ENCODE measurements at places on chromosomes 4 and X.

DNA sequence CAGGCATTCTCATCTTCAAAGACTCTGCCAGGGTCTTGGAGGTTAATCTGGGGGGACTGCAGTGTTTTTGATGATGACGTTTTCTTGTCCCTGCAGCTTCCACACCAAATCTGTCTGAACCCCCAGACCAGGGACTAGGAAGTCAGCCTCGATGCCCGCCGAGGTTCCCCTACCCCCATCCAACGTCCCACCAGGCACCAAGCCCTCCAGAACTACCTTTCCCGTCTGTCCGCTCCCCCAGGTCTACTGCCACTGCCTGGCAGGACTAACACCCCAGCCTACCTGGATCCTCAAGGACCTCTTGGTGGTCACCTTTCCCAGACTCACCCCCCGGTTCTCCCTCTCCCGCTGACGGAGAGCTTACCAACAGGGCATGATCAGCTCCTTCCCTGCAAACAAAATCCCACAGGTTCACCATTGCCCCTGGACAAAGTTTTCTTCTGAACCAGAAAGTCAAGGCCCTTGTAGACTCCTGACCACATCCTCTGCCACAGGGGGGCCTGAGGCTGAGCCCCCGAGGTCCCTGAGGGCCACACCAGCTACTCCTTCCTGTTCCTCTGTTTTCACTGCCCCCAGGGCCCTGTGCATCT, 40.9 kb downstream of the HMX1 start:
- DNase-seq = no peak

GRCh38 chr4:160414496-160414895, 1311.6 kb downstream of the RAPGEF2 start:
- no peak for DNase-seq

- no peak for DNase-seq
Measured at GRCh38 chr4:72931346-72931745, 138.2 kb downstream of the COX18 start.

DNA sequence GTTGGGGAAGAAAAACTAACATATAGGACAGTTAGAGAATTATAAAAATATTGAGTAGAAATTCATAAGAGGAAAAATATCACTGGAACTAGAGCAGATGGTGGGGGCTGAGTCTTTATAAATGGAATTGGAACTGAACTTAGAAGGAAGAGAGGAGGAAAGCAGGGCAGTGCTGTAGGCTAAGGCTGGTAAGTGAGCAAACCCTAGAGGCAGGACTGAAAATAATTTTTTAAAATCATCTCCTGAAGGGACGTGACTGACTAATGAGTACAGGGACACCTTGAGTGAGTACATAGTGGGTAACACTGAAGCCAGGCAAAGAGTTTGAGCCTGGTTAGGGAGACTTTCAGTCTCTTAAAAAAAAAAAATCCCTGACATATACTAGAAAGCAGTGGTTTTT, 63.3 kb downstream of the GALNT7 start:
- DNase-seq = no peak

GRCh38 chr4:89586864-89587263, 250.1 kb downstream of the SNCA start:
- no peak for DNase-seq

GRCh38 chr4:52915730-52916300, 53.7 kb downstream of the RASL11B start:
- no peak for DNase-seq

DNA sequence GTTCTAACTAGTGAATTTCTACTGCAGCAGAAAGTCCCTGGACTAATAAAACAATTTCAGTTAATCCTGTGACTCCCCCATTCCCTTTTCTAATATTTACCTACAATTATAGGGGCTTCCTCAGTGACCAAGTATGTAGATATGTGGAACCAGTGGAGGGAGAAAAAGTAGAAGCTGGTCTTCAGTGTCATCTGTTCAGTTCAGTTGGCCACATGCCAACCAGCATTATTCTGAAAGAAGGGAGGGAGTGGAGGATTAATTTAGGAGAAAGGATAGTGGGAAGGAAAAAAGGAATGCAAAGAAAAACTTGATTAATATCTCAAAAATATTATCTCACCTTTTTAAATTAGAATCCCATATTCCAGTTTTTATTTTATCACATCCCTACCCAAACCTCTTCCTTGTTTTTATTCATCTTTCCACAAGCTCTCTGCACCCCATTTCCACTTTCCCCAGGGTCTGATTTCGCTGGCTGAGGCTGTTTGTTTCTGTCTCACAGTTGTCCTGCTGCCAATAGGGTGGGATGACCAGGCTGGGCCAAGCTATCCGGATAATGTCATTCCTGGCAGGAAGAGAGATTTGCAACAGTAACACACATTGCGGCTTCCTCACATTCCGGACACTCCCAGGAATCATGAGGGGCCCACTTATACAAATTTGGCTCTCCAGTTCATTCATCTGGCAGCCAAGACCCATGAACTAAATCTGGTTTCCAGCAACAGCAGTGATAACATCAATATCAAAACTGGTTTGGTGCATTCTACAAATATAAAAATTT, 24.6 kb upstream of the ANTXR2 start:
- DNase-seq = no peak

GRCh38 chrX:71493111-71493613, 39.7 kb upstream of the OGT start:
- DNase-seq = no peak

DNA sequence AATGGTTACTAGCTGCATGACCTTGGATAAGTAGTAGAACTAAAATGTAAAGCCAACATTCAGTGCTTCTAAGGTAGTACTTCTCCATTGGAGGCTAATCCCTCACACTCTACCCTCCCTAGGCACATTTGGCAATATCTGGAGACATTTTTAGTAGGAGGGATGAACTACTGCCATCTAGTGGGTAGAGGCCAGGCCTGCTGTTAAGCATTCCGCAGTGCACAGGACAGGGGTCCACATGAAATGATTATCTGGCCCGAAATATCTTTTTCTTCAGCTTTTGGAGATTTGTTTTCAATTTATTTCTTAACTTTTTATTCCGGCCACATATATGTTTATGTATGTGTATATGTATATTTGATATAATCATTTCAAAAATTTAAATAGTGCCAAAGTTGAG, 36.0 kb upstream of the SPANXC start:
- peak; percentile 7 for DNase-seq

DNA sequence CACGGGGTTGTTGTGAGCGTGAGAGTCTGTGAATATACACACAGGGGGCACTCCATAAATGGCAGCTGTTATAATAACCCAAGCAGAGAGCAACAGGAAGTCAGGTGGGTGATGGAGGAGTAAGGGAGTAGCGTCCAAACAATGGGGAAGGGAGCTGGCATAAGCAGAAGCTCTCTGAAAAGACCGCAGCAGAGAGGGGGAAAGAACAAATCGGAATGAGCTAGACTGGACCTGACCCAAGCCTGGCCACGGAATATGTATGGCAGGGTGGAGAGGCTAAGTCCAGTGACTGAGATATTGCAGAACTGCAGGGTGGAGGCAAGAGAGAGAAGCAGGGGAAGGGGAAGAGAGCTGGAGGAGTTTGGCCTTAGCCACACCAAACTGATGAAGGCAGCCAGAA, 6.5 kb upstream of the GJB1 start:
- no peak for DNase-seq

DNA sequence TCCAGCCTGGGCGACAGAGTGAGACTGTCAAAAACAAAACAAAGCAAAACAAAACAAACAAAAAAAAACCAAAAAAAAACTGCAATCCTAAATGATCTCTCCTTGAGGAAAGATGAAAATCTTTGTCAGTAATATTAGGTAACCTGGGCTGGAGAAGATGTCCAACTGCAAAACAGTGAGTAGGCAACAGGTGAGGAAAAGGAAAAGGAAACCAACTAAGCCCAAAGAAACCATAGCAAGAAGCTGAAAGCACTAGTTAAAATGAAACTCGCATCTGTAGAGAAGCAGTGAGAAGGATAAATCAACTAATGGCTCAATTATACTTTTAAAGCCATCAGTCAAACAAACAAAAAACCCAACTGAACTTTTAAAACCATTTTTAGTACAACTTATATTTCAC, 54.2 kb downstream of the ENOX2 start:
- DNase-seq = no peak

GRCh38 chr4:17780501-17781299, 721 bp downstream of the FAM184B start:
- no peak for DNase-seq

DNA sequence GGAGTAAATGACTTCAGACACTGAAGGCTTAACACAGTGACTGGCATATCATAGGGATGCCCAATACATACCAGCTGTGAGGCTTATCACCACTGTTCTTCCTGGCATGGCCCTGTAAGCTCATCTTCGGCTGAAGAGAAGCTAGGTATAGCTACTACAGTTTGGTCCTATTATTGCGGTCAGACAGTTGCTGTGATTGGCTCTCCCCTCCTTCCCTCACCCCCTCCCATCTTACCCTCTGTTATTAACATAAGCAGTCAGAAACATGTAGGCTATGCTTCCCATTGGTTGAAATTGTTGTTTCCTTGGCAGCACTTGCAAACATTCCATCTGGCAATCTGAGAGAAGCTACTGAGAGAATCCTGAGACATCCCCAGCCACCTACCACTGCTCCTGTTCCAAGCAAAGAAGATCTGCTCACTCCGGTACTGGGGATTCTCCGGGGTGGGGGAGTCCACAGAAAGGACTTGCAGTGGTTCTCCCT, at the start of gene AKAP14:
Gene AKAP14, plus strand, starts transcription at position 51 of the 484 bp plus-strand sequence. CDS start 7,331 bp downstream, outside the sequence.
- no peak for DNase-seq

GRCh38 chr4:66328803-66329574, 658.7 kb upstream of the EPHA5 start:
- no peak for DNase-seq

DNA sequence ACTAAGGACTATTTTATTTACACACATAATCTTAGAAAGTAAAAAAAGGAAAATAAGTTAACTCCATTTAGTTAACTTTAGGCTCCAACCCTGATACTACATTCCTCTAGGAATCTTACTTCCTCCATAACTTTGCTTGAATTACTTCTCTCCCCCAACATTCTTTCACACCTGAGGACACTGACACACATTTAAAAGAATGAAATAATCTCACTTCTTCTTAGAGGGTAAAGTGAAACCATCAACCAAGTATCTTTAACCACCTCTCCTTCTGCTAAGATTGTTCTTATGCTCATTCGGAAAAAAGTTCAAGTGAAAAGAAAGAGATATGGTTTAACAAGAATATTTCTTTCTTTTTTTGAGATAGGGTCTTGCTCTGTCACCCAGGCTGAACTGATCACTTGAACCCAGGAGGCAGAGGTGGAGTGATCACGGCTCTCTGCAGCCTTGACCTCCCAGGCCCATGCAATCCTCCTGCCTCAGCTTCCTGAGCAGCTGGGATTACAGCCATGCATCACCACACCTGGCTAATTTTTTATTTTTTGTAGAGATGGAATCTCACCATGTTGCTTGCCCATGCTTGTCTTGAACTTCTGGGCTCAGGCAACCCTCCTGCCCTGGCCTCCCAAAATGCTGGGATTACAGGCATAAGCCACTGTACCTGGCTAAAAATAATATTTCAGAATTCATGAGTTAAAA, 28.5 kb downstream of the SLC25A4 start:
- DNase-seq = no peak

DNA sequence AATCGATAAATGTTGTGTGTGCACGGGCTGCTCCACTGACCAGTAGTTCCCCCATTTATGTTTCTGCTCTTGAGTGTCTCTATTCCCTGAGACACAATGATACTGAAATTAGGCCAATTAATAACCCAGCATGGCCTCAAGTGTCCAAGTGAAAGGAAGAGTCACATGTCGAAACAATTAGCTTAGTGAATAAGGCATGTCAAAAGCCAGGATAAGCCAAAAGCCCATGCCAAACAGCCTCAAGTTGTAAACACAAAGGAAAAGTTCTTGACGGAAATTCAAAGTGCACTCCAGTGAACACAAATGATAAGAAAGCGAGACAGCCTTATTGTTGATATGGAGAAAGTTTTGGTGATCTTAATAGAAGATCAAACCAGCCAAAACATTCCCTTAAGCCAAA, 167.1 kb upstream of the C1QTNF7 start:
- no peak for DNase-seq

- DNase-seq = no peak
Measured at GRCh38 chrX:118558926-118559325, 63.3 kb downstream of the DOCK11 start.

- no peak for DNase-seq
Measured at GRCh38 chr4:160265014-160265413, 1162.1 kb downstream of the RAPGEF2 start.

GRCh38 chr4:182246401-182247205, 3.4 kb downstream of the TENM3 start:
- no peak for DNase-seq

DNA sequence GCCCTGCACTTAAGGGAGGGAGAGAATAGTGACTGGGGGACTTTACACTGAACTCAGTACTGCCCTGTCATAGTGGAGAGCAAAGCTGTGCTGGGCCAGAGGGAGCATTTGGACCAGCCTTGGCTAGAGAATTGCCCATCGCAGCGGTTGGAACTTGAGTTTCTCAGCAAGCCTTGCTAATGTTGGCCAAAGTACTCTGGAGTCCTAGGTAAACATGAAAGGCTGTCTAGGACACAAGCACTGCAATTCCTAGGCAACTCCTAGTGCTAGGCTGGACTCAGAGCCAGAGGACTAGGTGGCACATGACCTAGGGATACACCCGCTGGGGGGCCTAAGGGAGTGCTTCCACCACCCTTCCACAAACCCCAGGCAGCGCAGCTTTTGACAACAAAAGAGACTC, 15.0 kb downstream of the MED14 start:
- DNase-seq = no peak

DNA sequence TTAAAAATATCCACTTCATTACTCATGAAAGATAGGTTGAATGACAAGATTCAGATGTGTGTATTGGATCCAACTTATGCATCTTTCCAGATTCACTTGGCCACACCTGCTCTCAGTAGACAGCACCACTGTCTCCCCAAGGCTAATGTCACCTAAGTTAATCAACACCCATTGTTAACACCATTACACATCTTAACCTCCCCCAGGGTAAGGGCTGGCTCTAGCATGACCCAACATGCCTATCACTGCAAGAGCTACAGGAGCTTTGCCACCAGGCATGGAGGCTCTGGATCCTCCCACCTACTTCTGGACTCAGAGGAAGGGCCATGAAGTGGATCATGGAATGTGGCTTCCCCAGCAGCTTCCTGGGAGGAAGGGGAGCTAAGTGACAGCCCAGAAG, 32.8 kb upstream of the LSM6 start:
- DNase-seq = no peak

DNA sequence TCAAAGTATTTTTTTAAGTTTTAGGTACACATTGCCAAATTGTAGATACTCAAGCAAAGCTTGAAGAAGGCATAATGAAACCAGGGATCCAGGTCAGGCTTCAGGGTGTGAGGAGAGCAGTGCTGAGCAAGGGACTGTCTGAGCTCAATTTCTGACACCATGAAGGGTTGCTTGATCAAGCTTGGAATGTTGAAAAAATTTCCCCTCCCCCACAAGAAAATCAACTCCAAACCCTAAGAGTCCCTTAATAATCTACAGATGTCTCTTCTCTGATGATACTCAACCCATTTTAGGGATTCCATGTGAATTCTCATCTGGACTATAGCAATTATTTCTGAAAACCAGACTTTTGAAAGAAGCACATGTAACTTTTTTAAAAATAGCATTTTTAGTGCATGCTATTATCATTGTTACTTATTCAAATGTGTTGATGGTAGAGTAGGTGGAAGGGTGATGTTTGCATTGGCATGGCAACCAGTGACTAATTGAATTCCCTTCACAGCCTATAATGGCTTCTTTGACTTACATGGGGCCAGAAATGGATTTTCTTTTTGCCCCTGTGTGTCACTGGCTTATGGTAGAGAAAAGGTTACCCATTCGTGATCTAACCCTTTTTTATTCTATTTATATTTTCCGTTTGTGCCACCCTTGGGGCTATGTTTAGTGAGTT, 252.0 kb downstream of the FBXW7 start:
- no peak for DNase-seq
